ENCODE measurements at places on chromosomes 2 and 18. TPM values are rescaled to one million over a fixed set of nuclear protein-coding genes. Genes with fewer than 3 reads are reported as not detected.
A peak's percentile ranks its signal among the peaks of the same experiment; 100 is the strongest.

The HAAO gene
- 0.37 TPM for total RNA-seq

The CCDC102B gene
- 0.95 TPM for total RNA-seq

The MPP4 gene
- not detected for total RNA-seq

GRCh38 chr2:16745466-16745865, 79.8 kb upstream of the CYRIA start:
- DNase-seq: no peak

- no peak for DNase-seq
Observed at GRCh38 chr2:196971574-196972279, 45.2 kb upstream of the PGAP1 start.

The MOGAT1 gene
- total RNA-seq: not detected

The PARD6G gene
- total RNA-seq: 0.18 TPM

DNA sequence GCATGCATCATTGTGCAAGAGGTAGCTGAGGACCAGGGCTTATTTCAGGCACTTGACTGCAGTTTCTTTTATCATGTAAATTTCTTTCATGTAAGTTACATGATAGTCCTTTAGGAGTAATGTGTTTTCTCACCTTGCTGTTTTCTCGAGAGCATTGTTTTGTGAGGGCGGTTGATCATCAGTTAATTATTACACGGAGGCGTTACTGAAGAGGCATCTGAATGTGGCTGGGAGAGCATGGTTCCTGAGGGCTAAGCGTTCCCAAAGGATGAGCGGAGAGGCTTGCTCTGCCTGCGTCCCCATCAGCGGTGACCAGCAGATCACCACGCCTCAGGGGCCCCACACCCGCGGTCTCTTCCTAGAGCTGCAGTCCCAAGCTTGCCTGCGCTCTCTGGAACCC, 156.1 kb upstream of the NFATC1 start:
- DNase-seq: no peak

DNA sequence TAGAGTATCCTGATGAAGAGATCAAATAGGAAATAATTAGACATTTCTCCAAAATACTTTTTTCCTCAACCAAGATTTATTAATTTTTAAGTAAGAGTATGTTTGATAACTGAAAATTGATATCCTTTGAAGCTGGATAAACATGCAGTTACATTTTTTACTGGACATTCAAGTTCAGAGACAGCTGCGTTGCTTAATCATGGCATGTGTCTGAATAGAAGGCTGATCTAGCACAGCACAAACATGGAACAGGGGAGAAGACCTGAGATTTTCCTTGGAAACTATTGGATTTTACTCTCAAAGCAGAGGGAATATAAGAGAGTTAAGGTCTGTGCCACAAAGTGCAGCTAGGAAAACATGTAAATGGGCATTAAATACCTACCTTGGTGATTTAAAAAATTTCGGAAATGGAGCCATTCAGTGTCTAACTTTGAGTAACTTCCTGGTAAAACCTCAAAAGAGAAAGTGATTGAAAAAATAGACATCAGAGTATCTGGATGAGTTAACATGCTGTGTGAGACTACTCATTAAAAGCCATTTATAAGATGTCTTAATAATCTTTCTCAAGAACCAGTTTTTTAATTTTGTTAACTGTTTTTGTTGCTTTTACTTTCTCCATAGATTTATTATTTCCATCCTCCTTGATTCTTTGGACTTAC, 31.8 kb downstream of the CRIM1 start:
- DNase-seq: no peak

GRCh38 chr2:38603402-38604290, 918 bp upstream of the HNRNPLL start:
- DNase-seq: peak; percentile 90

- no peak for DNase-seq
Observed at GRCh38 chr2:168312036-168312822, 64.8 kb upstream of the STK39 start.

The ARHGAP28 gene
- not detected for total RNA-seq

DNA sequence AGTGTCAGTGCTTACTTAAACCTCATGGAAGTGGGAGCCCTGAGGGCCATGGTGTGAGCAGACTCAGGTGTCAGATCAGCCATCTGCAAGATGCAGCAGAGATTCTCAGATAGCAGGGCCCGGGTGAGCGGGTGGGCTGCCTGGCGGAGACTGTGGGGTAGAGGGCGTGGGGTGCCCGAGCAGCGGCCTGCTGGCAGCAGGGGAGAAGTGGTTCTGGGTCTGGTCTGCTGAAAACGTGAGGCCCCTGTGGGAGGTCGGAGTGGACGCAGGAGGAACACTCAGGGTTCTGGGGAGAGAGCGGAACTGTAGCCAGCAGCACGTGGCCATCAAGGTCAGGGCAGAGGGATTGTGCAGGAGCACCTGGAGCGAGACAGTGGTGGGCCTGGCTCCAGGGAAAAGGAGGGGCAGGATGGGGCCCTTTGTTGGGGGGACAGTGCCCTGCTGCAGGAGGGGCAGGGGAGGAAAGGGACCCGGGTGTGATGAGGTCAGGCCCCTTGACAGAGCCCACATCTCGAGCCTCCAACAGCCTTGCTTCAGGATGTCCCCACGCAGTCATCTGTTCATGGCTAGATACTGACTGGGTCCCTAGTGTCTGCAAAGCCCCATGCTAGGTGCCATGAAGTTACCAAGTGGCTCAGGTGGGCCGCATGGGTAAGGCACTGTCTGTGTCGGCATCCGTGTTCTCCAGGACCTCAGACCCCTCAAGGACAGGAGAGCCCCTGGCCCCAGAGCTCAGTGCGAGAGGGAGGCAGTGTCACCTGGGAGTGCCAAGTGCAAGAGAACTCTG, 2.7 kb upstream of the ESPNL start:
- peak; percentile 18 for DNase-seq

- no peak for DNase-seq
Observed at GRCh38 chr2:105388971-105389381, 9.9 kb downstream of the FHL2 start.

DNA sequence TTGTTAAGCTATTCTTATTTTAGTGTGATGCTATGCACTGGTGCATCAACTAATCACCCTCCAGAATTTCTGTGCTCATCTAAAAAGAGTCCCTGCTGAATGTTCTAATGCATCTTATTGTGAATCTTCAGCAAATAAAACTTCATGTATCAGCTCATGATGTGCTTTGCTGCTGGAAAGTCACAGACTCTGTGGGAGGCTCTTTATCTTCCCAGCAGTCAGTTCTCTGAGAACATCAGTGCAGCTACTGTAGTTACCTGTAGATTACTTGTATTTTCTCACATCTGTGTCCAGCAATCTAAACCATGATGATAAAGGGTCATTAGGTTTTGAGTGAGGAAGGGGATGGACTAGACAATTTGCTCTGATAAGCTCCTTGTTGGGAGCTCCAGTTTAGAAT, 141.6 kb upstream of the SP3 start:
- no peak for DNase-seq

GRCh38 chr2:179669196-179669595, 192.2 kb downstream of the ZNF385B start:
- no peak for DNase-seq

DNA sequence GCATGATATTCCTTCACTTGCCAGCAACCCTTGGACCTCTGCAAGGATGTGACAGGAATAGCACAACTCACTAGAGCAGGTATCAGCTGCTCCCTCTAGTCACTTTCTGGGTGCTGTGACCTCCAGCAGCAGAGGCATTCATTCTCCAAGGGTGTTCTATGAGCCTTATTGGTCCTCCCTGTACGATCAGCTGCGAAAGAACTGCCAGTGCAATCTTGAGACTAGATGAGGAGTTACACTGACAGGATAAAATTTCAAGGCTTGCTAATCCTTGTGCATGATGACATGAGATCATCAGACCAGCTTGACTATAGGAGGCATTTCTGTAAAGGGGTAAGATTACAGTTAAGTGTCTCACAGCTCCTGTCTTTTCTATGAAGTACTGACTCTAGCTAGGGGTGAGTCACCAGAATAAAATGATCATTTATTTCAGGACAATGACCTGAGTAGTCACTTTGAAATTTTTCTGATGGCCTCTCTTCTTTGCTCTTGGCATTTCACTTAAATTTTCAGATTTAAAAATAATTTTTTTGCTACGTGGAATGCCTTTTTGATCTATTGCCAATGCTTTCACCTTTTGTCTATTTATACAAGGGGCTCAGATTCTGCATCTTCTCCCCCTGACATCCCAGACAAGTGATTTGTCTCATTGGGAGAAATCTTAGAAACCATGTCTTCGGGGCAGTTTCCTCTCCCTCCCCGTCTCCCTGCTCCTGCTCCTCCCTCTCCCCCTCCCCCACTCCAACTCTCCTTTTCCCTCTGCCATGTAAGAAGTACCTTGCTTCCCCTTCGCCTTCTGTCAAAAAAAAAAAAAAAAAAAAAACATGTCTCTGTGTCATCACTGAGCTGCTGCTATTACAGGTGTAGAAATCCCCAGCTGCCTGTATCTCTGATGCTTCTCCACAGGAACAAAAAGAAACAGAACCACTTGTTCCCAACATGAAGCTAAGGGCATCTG, 49.2 kb upstream of the FRZB start:
- no peak for DNase-seq

The FAM110C gene
- total RNA-seq: 0.08 TPM

All from activated CD8-positive, alpha-beta T cell treated with anti-CD3 and anti-CD28 coated beads, Interleukin-2, amount 10 ng/mL, durations not matched to agents 7 days and 5 days (primary cell).